Hematopoietic multipotent progenitor cell treated with erythropoietin and hydrocortisone succinate and interleukin-3 and kit ligand, for 4 days (in vitro differentiated cells): ENCODE measurements at places on chromosomes 12 and 14.
A peak's percentile ranks its signal among the peaks of the same experiment; 100 is the strongest.

DNA sequence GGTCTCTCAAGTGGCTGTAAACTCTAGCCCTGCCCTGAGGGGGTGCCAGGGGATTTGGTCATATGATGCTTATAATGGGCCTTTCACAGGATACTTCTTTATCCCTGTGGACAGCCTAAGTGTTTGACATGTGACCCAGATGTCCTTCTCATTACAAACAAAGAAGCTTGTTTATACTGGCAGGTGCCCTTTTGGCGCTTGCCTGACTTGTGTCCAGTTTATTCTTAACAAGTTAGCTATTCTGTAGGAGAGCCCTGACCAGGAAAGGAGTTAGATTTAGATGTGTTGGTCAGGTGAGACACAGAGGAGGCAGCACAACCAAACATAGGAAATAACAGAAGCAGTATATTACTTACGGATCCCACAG lies 51.9 kb downstream of the CCDC91 start:
- no peak for DNase-seq

GRCh38 chr14:105185973-105186372 lies 4.9 kb upstream of the NUDT14 start:
- no peak for DNase-seq

DNA sequence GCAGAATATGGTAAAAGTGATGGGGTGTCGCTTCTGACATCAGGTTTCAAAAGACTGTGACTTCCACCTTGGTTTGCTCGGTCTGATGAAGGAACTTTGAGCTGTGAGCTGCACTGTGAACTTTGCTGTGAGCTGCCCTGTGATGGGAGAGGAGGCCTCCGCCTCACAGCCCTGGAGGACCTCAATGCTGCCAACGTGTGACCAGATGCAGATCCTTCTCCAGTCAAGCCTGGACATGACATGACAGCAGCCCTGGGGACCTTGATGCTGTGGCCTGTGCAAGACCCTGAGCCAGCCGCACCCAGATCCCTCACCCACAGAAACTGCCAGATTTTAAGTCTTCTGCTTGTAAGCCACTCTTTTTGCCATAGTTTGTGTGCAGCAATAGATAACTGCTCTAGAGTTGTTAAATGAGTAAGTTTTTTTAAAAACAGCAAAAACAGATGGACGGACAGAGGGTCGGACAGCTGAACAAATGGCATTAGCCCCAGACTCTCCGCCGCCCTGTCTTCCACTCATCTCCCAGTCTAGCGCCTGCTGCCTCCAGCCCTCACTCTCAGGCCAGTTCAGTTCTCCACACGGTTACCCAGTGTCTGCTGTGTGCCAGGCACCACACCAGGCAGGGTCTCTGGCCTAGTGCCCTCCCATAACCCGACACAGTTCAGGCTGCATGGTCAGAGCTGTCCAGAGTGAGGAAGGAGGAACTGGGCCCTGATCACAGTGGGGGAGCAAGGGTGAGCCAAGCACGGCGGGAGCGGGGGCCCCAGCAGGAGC lies 13.1 kb upstream of the LRTM2 start:
- no peak for DNase-seq

GRCh38 chr12:128111951-128112350 lies 155.0 kb upstream of the TMEM132C start:
- no peak for DNase-seq

DNA sequence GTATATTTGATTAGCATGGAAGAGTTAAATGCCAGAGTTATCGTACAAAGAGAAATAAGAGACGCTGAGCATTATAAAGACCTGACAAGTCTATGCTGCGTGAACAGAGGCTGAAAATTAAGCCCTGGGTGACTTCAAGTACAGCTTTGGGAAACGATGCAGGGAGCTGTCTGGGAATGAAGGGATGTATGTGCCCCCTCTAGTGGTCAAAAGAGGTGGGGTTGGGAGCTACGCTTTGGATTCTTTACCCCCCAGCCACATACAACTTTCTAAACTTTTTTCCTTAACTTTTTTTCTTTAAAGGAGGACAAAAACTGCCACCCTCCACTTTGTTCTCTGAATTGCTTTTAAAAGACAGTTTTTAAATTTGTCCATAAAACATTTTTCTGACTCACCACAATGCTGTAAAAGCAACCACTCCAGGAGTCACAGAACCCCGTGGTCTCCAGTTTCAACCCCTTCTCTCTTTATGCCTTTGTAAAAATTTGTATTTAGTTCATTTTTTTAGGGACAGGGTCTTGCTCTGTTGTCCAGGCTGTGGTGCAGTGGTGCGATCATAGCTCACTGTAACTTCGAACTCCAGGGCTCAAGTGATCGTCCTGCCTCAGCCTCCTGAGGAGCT lies 59.4 kb downstream of the ZNF664 start:
- peak; percentile 80 for DNase-seq

DNA sequence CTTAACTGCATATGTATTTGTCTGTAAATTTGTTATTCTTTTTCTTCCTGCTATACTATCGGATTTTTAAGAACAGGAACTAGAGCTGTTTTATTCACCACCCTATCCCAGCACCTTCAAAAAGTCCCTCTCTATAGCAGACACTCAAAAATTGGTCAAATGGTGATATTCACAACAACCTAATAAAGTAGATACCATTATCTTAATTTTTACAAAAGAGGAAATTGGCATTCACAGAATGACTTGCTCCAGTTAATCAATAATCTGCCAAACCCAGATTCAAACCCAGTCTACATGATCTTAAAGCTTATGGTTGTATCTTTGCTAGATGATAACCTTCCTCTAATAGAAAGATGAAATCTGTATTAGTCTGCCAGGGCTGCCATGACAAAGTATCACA lies 426.6 kb downstream of the EGLN3 start:
- DNase-seq, result no peak

- DNase-seq, result peak; percentile 40
Observed at GRCh38 chr12:8987163-8987562, 2.2 kb upstream of the KLRG1 start.

GRCh38 chr12:80230068-80230467 lies 130.7 kb downstream of the OTOGL start:
- peak; percentile 28 for DNase-seq

DNA sequence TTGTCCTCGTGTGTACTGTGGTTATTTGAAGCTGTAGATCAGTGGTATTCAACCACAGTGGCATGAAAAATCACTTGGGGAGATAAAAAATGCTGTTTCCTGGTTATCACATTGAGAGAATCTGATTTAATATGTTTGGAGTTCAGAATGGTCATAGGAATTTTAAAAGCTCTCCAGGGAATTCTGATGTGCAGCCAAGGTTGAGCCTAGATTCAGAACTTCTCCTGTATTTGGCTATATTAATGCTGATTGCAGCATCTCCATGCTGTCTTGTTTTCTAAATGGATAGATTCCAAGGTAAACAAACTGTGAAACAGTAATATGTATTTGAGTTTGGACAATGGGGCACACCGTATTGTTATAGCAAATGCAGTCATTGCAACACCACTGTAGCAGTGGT lies 982.2 kb upstream of the FBXO33 start:
- DNase-seq, result no peak

DNA sequence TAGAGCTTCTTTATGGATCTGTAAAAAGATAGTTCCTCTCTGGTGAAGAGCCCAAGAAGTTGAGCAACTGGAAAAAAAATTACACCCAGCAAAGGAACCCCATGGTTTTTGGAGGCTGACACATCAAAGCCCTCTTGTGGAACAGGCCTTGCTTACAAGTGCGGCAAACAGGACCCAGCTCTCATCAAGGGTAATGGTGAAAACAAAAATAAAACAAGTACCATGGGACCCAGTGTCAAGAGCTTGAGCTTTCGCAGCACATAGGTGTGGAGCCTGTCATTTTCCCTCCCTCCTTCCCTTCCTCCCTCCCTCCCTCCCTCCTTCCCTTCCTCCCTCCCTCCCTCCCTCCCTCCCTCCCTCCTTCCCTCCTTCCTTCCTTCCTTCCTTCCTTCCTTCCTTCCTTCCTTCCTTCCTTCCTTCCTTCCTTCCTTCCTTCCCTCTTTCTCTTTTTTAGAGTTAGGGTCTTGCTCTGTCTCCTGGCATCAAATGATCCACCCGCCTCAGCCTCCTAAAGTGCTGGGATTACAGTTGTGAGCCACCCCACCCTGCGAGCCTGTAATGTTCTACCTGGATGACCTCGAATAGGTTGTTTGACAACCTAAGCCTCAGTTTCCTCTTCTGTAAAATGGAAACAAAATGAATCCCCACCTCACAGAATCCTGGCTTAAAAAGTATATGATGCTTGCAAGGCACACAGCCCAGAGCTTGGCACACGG lies 114.3 kb upstream of the RPH3A start:
- DNase-seq, result no peak

DNA sequence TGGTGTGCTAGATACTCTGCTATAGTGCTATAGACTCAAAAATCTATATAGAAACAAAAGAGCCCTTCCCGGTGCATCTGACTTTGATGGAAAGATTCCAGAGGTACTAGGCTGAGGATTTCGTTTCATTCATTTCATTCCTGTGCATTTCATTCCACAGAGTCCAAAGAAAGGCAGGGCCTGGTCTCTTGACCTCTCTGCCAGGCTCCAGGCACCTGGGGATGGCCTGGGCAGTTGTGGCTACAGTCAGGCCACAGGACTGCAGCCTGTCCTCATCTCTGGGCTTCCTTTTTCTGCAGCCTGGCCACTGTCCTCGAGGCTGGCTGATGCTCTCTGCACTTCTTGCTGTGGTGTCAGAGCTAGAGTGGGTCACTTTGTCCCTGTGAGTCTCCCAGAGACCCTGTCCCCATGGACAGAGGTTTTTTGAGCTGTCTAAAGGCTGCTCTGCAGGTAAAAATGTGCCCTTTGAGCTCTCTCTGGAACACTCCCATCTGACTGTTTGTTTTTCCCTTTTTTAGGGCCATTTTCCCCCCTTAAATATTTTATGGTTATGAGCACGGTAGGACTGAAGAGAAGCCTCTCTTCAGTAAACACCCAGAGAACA lies 3.2 kb upstream of the VDR start:
- no peak for DNase-seq

DNA sequence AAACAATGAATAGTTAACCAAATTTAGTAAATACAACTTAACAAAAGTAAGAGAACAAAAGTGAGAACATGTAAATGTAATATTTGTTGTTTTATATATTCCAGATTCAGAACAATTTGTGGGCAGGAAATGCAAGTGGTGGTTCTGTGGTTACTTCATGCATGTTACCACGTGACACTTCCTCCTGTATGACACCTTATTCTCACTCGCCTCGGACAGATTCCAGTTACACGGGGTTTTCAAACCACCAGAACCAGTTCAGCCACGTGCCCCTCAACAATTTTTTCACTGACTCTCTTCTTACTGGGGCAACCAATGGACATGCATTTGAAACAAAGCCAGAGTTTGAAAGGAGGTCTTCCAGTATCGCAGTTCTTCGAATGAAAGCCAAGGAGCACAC lies 21.0 kb downstream of the ALX1 start:
- peak; percentile 14 for DNase-seq

DNA sequence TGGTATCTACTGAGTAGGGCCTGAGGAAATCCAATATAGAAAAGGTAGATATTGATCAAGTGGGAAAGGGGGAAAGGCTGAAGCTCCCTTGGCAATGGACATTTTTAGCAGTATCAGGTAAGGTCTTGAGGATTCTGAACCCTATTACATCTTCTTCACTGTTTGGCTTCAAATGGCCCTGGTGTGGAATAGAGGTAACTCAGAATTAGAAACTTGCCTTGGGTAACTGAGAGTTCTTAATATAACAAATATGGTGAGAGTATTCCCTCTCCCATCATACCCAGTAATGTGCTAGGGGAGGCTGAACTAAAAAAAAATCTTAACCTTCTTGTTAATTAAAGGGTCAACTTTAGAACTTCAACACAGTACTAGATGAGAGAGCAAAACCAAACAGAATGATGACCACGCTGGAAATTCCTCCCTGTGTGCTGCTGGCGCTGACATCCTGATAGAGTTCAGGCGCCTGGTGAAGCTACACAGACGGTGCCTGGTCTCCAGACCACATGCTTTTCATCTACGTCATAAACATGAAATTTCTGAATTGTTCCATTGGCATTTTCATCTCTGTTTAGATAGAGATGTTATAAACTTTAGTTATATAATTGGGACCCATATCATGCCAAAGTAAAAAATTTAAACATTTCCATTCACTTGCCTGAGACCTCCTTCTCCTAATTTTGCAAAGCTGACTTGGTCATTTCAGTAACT lies 128.3 kb downstream of the AKAP6 start:
- no peak for DNase-seq

- no peak for DNase-seq
Observed at GRCh38 chr12:9391815-9392214, 183.6 kb upstream of the PZP start.

DNA sequence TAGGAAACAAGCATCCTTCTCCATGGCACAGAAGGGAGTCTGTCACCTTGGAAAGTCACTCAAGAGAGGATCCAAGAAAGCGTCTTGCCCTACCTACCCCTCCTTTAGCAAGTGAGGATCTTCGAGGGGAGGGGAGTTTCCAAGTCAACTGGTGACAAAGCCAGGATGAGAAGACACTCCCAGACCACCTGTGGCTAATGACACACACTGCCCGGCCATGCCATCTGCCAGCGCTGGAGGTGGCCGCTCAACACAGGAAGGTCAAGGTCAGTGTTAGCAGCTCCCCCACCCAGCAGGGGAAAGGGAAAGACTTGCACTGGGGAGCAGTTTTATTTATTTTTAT lies 41.3 kb downstream of the ELK3 start:
- DNase-seq, result no peak
